ENCODE measurements at places on chromosomes 13 and 19. TPM values are rescaled to one million over a fixed set of nuclear protein-coding genes. Genes with fewer than 3 reads are reported as not detected.

DNA sequence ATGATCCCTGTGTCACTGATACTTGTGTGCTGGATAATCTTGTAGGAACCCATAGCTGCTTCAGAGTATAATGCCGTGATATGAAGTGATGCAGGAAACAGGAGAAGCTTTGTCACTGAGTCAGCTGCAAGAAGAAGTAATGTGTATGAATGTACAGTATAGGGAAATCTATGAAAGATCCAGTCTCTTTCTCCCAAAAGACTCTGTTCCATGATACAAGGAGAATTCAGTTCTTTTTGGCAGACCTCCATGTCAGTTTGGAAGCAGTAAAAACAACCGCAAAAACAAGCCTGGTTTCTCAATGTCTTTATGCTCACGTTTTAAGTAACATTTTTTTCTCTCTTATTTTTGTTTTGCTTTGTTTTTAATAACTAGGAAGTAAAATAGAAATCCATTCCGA is 33.9 kb downstream of the PCDH17 start:
- no peaks in the 10 kb centered on the region for H3K36me3 ChIP-seq
- no peak for DNase-seq
- no peak overlapping the region for H3K4me3 ChIP-seq
- H3K27ac ChIP-seq: no peak overlapping the region
- H3K27me3 ChIP-seq: no peaks in the 10 kb centered on the region

- no peak for DNase-seq
- no peak overlapping the region for H3K27ac ChIP-seq
- peaks cover 9% of the 10 kb centered on the region for H3K36me3 ChIP-seq
- H3K4me1 ChIP-seq: no peaks in the 10 kb centered on the region
- H3K27me3 ChIP-seq: peaks cover 23% of the 10 kb centered on the region
Measured at GRCh38 chr13:33007237-33007636, 9.0 kb upstream of the KL start.

APOE gene
- 0.46 TPM for total RNA-seq

DNA sequence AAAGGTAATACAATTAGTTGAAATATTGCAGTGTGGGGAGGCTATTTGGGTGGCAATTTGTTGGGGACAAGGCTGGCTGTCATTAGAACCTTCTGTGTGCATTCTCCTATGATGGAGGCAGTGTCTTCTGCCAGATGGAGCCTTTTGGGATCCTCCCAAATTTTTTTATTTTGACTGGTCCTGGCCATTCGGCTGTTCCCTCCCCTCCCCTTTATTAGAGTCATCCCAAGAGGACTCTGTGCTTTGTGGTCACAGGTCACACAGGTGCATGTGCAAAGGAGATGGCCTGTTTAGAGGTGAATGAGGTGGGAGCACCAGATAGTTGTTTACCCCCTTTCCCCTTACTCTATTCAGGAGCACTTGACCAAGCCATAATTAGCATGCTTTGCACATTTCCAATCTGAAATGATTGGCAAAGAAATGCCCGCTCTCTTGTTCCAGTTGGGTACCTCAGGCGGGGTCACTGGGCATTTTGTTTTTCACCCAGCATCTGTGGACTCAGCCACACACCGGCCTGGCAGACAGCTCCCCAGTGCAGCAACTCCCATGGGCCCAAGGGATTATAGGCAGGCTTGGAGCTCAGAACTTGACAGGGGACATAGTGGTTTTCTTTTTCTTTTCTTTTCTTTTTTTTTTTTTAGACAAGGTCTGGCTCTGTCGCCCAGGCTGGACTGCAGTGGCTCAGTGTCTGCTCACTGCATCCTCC is 19.8 kb downstream of the GATAD2A start:
- DNase-seq: no peak
- peaks cover 19% of the 10 kb centered on the region for H3K36me3 ChIP-seq
- H3K4me1 ChIP-seq: peaks cover 70% of the 10 kb centered on the region
- no peaks in the 10 kb centered on the region for H3K27me3 ChIP-seq
- H3K4me3 ChIP-seq: no peak overlapping the region
- H3K27ac ChIP-seq: no peak overlapping the region

- H3K27me3 ChIP-seq: peaks cover 32% of the 10 kb centered on the region
- no peak overlapping the region for H3K27ac ChIP-seq
- peaks cover 2% of the 10 kb centered on the region for H3K4me1 ChIP-seq
- no peak for DNase-seq
Measured at GRCh38 chr13:112616586-112617362, 28.8 kb upstream of the TUBGCP3 start.

DNA sequence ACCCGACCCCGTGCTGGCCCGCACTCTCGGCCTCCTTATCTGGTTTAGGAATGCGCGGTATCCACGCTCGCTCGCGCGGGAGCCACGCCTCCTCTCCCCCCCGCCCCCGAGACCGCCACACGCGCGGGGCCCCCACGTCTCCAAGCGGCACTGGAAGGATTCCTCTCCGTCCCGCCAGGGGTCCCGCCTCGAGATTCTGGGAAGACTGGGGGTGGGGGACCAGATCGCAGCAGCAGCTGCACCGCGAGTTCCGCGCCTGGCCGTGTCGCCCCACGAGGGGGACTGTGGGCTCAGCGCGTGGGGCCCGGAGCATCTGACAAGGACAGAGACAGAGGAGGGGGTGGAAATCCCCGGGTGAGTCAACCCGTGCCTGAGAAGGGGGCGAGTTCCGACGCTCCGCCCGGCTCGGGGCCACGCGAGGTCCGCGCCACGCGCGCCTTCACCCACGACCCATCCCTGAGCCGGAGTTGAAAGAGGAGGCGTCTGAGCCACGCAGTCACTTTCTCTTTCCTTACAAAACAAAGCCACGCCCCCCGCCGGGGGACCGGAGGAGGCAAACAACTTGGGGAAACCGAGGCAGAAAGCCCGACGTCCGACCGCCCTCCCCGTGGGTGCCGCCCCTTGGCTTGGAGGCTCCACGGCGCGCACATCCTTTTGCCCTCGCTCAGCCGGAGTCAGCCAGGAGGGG is 814 bp downstream of the S1PR2 start:
- H3K4me1 ChIP-seq: peaks cover 10% of the 10 kb centered on the region
- H3K27ac ChIP-seq: peak overlapping the region; percentile 78
- DNase-seq: peak; percentile 55
- H3K4me3 ChIP-seq: peak overlapping the region; percentile 84
- H3K36me3 ChIP-seq: no peaks in the 10 kb centered on the region

RXFP2 gene
- not detected for total RNA-seq

- no peaks in the 10 kb centered on the region for H3K27me3 ChIP-seq
- peak overlapping the region; percentile 69 for H3K27ac ChIP-seq
- peak overlapping the region; percentile 80 for H3K4me3 ChIP-seq
- H3K4me1 ChIP-seq: peaks cover 20% of the 10 kb centered on the region
- H3K36me3 ChIP-seq: peaks cover 15% of the 10 kb centered on the region
Measured at GRCh38 chr13:42039946-42040729, 8.3 kb upstream of the DGKH start.

PTBP1 gene
- 799 TPM for total RNA-seq

C2CD4C gene
- total RNA-seq: 0.12 TPM

- peaks cover 6% of the 10 kb centered on the region for H3K4me1 ChIP-seq
- no peak for DNase-seq
- no peaks in the 10 kb centered on the region for H3K27me3 ChIP-seq
- no peak overlapping the region for H3K27ac ChIP-seq
Measured at GRCh38 chr13:40460116-40460515, 206.3 kb downstream of the FOXO1 start.

CEACAM8 gene
- total RNA-seq: not detected

- H3K36me3 ChIP-seq: peaks cover 43% of the 10 kb centered on the region
- DNase-seq: peak; percentile 85
- peak within 1 kb of the TSS; percentile 96 for H3K27ac ChIP-seq
- H3K4me3 ChIP-seq: peak within 1 kb of the TSS; percentile 98
- peaks cover 18% of the 10 kb centered on the region for H3K4me1 ChIP-seq
- H3K27me3 ChIP-seq: no peaks in the 10 kb centered on the region
Measured at GRCh38 chr19:37466798-37467607, at the start of gene ZNF569. Gene ZNF569 (minus strand): TSS chr19:37467444. CDS start chr19:37444921, 22,523 bp downstream.

ZNF345 gene
- 4.9 TPM for total RNA-seq

SHC2 gene
- total RNA-seq: not detected

LILRA1 gene
- not detected for total RNA-seq

GRCh38 chr19:17512574-17512939 is 1.1 kb downstream of the PGLS start:
- peaks cover 32% of the 10 kb centered on the region for H3K4me1 ChIP-seq
- H3K27ac ChIP-seq: peak overlapping the region; percentile 99
- peaks cover 56% of the 10 kb centered on the region for H3K36me3 ChIP-seq
- H3K27me3 ChIP-seq: no peaks in the 10 kb centered on the region

DNA sequence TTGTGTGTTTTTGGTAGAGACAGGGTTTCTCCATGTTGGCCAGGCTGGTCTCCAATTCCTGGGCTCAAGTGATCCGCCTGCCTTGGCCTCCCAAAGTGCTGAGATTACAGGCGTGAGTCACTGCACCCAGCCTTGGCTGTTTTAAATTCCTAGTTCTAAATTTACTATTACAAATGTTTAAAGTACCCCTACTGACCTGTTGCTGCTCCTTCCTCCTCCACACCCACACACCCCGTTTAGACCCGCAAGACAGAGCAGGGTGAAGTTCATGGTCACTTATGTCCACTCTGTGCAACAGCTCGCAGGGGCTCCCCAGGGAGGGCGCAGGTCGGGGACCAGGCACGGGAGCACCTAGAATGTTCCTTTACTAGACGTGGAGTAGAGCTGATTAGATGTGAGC is 28.7 kb downstream of the TMEM161A start:
- H3K36me3 ChIP-seq: no peaks in the 10 kb centered on the region
- no peak overlapping the region for H3K4me3 ChIP-seq
- H3K27me3 ChIP-seq: no peaks in the 10 kb centered on the region
- no peak overlapping the region for H3K27ac ChIP-seq
- DNase-seq: no peak

ZNF486 gene
- total RNA-seq: 14.3 TPM

ZNF700 gene
- total RNA-seq: 10.2 TPM

DNA sequence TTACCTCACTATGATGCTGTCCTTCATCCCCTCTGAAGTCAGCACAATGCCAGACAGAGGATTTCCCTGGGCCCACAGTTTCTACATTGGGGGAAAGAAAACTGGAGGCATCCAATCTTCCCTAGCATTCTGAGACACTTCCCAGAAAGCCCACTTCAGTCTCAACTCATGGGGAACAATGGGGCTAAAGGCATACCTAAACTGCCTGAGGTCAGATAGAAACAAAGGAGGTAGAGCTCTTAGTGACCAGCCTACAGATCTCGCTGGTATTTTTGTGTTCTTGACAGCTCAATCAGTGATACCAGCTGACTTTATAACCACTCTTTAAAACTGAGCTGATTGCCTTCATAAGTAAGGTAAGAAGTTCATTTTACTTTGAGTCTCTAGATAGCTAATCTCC is 881.0 kb upstream of the GPC6 start:
- no peak overlapping the region for H3K4me3 ChIP-seq
- no peaks in the 10 kb centered on the region for H3K4me1 ChIP-seq
- H3K27ac ChIP-seq: no peak overlapping the region
- no peaks in the 10 kb centered on the region for H3K36me3 ChIP-seq
- no peaks in the 10 kb centered on the region for H3K27me3 ChIP-seq

DNA sequence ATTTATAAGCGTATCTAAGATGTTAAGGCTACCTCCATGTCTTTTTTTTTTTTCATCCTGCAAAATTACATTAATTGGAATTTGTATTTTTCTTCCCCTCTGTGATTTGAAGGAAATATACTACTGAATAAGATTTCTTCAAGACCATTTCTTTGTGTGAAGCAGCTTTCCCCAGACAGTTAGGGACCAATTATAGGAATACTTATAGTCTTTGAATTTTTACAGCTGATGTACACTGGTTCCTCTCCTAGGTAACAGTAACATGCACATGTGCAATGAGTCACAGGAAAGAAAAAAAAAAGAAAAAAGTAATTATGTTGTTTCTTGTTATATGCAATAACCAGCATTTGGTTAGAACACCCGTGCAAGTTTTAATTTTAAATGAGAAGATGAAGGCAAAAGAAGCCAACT is 82.0 kb downstream of the PCDH9 start:
- no peak overlapping the region for H3K27ac ChIP-seq
- H3K4me1 ChIP-seq: peaks cover 3% of the 10 kb centered on the region
- H3K4me3 ChIP-seq: no peak overlapping the region
- no peaks in the 10 kb centered on the region for H3K27me3 ChIP-seq
- DNase-seq: no peak

- peaks cover 54% of the 10 kb centered on the region for H3K36me3 ChIP-seq
- peak; percentile 46 for DNase-seq
- no peaks in the 10 kb centered on the region for H3K27me3 ChIP-seq
- H3K4me1 ChIP-seq: peaks cover 47% of the 10 kb centered on the region
- H3K4me3 ChIP-seq: peak overlapping the region; percentile 95
Measured at GRCh38 chr19:47110521-47111005, 3.0 kb downstream of the ZC3H4 start.

PRX gene
- 0.84 TPM for total RNA-seq

GRCh38 chr19:38162632-38163031 is 61.4 kb downstream of the DPF1 start:
- H3K27me3 ChIP-seq: no peaks in the 10 kb centered on the region
- DNase-seq: no peak
- no peaks in the 10 kb centered on the region for H3K4me1 ChIP-seq
- H3K4me3 ChIP-seq: no peak overlapping the region
- no peak overlapping the region for H3K27ac ChIP-seq

IZUMO4 gene
- total RNA-seq: 12.6 TPM

KLK4 gene
- total RNA-seq: not detected

DNA sequence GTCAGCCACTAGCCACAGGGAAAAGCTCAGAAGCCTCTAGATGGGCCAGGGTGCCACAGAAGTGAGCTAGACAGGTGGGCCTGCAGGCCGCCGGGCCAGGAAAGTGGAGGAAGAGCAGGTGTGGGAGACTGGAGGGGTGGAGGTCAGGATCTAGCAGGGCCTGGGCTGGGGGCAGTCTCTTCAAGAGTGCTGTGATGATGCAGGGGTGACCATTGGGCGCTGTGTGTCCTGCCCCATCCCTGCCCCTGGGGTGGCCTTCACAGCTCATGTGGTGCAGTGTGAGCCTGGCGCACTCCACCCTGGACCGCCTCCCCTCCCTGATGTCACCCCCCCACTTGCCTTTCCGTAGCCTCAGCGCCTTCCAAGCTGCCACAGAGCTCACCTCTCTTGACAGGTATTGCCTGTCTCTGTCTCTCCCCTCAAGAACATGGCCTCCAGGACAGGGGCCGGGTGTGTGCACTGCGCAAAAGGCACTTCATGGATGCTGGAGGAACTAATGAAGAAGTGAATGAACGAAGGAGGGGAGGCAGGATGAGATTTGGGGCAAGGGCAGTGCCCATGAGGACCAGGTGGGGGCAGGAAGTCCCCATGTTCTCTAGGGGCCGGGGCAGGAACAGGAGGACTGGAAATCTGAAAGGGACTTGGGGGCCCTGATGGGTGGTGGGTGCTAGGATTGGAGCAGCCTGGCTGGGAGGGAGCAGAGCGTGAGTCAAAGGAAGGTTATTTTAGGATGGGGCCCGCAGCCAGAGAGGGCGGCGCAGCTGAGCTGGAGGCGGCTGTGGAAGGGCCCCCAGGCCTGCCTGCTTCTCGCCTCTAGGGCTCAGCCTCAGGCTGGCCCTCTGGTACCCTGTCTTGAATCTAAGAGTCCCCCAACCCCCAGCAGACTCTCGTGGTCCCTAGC is 6.6 kb downstream of the SSBP4 start:
- H3K36me3 ChIP-seq: peaks cover 6% of the 10 kb centered on the region
- peaks cover 48% of the 10 kb centered on the region for H3K4me1 ChIP-seq
- no peaks in the 10 kb centered on the region for H3K27me3 ChIP-seq
- no peak for DNase-seq

KIR2DL4 gene
- total RNA-seq: not detected
